ENCODE measurements at places on chromosomes 5 and 9.
A peak's percentile ranks its signal among the peaks of the same experiment; 100 is the strongest.

- DNase-seq = no peak
These were observed 148.4 kb upstream of the PAPPA start for GRCh38 chr9:116005205-116005604.

DNA sequence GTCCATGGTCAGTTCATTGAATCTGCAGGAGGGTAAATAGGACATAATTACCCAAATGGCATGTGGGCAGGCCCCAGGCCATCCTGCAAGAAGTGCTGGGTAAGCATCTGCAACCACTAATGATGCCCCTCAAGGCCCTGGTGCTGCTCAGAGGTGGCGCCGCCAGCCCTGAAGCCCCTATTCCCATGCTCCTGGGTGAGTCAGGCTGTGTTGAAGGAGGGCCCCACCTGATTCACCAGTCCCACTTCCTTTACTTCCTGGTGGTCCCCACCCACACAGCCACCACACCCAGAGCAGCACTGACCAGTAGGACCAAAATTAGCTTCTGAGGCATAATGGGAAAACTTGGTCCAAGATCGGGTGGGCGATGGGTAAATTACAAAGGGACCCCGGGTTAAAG lies 120.4 kb upstream of the SPRY4 start:
- no peak for DNase-seq

DNA sequence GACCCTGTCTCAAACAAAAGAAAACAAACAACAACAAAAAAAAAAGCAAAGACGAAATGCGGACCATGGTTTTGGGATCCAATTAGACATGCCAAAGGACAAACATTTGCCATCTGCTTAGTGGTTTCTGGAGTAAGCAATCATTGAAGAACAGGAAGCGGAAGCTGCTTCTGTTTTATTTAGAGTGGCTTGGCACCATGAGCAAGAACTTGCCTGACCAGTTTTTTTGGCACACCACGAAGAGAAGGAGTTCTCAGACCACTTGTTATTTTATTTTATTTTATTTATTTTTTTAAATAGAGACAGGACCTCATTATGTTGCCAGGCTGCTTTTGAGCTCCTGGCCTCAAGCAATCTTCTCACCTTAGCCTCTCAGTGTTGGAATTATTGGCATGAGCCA lies 17.0 kb downstream of the BTF3 start:
- no peak for DNase-seq

- no peak for DNase-seq
These were observed 35.2 kb downstream of the ZCCHC7 start for GRCh38 chr9:37155601-37156000.

DNA sequence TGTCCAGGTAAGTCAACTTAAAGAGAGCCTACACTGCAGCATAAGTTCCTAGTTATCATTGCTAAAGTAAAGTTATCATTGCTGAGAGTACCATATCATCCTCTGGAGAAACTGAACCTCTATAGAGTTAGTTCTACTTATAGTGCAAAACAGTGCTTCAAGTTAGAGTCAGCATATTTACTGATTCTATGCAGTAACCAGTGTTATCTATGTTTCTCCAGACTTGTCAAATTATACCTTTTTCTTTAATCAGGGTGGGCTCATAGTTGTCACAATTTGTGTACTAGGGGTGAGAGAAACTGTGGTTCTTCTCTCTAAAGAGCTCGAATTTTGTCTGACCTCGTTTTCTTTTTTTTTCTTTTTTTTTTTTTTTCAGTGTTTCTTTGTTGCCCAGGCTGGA lies 79.6 kb downstream of the ANXA2R start:
- DNase-seq = no peak

DNA sequence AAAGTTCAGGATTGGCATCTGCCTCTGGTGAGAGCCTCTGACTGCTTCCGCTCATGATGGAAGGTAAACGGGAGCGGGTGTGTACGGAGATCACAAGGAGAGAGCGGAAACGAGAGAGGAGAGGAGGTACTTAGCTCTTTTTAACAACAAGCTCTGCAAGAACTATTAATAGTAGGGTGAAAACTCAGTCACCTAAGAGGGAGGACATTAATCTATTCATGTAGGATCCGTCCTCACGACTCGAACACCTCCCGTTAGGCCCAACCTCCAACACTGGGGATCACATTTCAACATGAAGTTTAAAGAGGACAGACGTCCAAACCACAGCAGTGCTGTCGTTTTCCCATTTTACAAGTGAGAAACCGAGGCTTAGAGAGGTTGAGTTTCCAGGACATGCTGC lies 173.7 kb downstream of the SLC28A3 start:
- no peak for DNase-seq

DNA sequence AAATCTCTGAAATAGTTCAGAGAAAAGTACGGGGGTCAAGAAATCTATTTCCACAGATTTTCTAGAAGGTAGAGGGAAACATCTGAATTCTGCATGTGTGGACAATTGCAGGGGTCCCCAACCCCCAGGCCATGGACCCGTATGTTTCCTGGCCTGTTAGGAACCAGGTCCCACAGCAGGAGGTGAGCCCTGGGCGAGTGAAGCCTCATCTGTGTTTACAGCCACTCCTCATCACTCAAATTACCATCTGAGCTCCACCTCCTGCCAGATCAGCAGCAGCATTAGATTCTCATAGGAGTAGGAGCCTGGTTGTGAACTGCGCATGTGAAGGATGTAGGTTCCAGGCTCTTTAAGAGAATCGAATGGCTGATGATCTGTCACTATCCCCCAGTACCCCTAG lies 200.5 kb upstream of the EDIL3 start:
- DNase-seq = no peak

DNA sequence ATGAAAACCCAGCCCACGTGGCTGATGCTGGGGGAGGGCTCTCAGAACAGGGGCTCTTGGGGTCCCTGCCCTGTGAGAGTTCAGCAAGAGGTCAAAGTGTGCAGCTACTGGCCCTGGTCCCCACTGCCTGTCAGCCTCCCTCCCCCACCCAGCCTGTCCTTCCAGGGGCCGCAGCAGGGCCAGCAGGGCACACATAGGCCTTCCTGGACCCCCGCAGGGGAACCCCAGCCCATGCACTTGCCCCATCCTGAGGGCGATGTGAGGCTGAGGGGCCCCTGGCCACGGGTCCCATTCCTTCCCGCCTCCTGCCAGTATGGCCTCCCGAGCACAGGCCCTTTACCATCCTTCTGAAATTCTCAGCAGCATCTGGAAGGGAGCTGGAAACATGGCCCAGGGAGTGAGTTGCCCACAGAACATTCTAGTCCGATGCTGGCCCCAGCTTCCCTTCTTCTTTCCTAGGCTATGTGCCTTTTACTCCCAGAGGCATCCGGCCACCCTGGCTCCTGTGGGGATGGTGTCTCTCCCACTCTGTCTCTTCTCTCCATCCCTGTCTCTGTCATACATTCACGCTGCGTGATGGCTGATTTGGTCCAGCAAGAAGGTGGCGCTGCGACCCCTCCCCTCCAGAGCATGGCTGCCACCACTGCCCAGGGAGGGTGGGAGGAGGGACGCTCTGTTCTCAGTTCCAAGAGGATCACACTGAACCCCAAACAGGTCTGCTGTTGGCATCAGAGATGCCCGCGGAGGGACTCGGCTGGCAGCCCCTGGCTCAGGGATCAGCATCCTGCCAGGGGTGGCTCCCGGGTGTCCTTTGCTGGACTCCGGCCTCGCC lies 19.6 kb downstream of the MRPL36 start:
- DNase-seq = no peak

DNA sequence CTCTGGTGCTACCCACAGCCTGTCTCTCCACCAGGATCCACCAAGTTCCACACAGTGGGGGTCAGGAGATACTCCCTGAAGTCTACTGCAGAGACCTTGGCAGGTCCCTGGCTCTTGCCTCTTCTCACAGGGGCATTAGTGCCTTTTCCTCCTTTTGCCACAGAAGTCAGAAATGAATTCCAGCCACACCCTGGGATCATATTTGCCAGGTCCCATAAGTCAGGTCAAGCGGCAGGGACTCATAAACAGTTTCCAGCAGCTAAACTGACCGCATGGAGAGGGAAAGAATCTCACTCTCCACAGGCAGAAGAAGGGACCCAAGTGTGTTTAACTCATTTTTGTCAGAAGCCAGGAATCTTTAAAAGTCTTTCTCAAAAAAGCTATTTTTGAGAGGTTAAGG lies 13.3 kb upstream of the IFNK start:
- no peak for DNase-seq

GRCh38 chr5:163566678-163567077 lies 61.3 kb downstream of the MAT2B start:
- DNase-seq = no peak

- DNase-seq = no peak
These were observed 564.8 kb upstream of the WWC1 start for GRCh38 chr5:167726642-167727041.

DNA sequence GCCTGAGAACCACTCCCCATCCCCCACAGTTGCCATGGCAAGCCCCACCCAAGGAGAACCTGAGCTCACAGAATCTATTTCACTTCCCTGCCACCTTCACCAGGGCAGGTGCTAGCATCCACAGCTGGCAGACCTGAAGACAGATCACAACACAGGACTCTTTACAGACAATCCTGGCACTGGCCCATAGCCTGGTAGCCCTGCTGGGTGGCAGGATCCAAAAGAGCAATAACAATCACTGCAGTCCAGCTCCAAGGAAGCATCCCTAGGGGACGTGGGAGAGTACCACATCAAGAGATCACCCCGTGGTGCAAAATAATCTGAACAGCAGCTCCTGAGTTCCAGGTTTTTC lies 463.2 kb upstream of the PIK3R1 start:
- no peak for DNase-seq

GRCh38 chr5:179536676-179537075 lies 13.7 kb upstream of the RUFY1 start:
- DNase-seq = no peak

GRCh38 chr5:80757290-80757689 lies 102.5 kb upstream of the DHFR start:
- DNase-seq = no peak

DNA sequence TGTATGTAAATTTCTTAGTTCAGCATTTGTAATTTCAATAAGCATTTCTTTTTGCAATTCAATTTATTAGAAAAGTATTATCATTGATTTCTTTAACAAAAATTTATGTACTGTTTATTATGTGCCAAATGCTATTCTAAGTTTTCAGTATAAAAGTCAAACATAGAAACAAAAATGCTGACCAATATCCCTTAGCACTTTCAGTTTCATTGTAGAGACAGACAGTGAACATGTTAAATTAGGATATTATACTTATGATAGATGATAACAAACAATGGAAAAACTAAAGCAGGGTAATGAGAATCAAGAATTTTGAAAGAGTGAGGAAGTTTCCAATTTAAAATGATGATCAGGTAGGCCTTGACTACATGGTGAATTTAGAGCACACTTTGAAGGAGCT lies 1106.0 kb downstream of the TAF11L14 start:
- DNase-seq = no peak

- no peak for DNase-seq
These were observed 241.5 kb downstream of the NR3C1 start for GRCh38 chr5:143161885-143162540.

- DNase-seq = no peak
These were observed 53.6 kb downstream of the ERGIC1 start for GRCh38 chr5:172887692-172888091.

DNA sequence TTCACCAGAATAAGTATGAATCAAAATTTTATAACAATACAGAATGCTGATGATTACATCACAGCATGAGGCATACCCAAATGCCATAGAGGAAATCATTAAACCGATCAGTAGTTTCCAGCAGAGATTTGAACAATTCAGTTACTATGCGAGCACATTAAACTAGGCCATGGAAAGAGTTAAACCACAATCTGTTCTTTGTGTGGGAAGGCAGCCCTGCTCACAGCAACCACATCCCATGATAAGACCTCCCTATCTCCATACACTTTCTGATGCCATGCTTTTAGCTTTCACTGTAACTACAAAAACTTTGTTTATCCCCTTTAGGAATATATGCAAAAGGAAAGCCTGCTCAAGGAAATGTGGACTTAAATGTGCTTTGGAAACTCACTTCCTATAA lies 4.5 kb downstream of the NFIB start:
- DNase-seq = peak; percentile 60

- DNase-seq = no peak
These were observed 165.0 kb upstream of the MPDZ start for GRCh38 chr9:13444245-13445102.

DNA sequence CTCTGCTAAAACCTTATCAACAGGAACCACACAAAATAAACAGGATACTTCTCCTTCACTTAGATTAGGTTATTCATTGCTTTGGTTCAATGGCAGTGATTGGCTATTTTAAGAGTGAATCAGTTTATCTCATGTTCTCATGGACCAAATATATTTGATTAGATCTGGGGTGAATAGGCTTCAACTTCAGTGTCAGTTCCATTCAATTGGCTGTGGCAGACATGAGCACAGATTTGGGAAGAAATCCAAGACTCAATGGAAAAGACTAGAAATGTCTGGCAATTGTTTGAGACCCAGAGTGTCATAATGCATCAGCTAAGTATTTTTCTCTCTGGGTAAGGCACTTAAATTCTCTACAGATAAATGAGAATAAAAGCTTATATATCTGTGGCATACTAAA lies 37.1 kb downstream of the CDH18 start:
- no peak for DNase-seq

DNA sequence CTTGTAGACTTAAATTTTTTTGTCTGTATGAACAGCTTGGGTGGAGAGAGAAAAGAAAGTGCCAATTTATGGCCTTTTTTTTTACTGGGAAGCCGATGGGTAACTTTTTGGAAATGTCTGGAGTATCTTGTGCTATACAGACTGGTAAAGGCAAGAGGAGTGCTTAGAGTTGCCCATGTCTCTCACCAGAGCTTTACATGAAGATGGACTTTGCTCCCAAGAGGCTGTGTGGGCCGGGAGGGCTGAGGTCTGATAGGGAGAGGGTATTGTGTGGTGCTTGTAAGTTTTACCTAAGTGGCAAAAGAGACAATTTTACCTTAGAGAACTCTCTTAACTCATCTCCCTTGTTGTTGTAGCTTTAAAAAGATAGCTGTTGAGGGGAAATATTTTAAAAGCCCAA lies 203.2 kb downstream of the SEMA6A start:
- DNase-seq = no peak

DNA sequence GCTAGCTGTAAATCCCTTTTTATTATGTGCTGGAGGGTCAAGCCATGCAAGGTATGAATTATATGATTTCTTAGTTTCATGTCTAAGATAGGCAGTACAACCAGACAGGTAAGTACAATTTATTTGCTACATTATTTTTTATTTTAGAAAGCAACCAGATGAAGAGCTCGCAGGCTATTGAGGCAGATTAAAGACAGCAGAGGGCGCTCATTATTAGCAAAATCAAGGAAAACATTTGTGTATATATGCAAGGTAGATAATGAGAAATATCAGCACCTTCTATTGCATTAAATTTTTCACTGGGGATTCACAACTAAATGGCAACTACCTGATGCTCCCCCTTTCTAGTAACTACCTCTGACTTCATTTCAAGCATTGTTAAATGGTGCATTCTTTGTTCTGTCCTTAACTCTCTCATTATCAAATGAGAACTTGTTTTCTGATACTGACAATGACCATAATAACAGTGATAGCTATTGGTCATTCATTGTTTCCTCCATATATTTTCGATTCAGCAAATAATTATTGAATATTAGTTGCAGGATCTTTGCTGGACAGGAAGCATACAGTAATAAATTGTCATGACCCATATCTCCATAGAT lies 8.6 kb downstream of the SCGB3A2 start:
- peak; percentile 22 for DNase-seq

GRCh38 chr5:77644371-77645157 lies 6.1 kb upstream of the OTP start:
- DNase-seq = peak; percentile 34

Measured in brain (organoid and tissue), 16 donors.